CD4-positive, CD25-positive, alpha-beta regulatory T cell (primary cell): ENCODE measurements at places on chromosomes 16 and 17. TPM values are rescaled to one million over a fixed set of nuclear protein-coding genes. Genes with fewer than 3 reads are reported as not detected.

Gene KRT12
- not detected for polyA plus RNA-seq

Gene UBE2G1
- 56.4 TPM for polyA plus RNA-seq

Gene KLHDC4
- polyA plus RNA-seq = 17.2 TPM

GRCh38 chr17:69669441-69670178 lies 255.1 kb downstream of the MAP2K6 start:
- no peak for DNase-seq

DNA sequence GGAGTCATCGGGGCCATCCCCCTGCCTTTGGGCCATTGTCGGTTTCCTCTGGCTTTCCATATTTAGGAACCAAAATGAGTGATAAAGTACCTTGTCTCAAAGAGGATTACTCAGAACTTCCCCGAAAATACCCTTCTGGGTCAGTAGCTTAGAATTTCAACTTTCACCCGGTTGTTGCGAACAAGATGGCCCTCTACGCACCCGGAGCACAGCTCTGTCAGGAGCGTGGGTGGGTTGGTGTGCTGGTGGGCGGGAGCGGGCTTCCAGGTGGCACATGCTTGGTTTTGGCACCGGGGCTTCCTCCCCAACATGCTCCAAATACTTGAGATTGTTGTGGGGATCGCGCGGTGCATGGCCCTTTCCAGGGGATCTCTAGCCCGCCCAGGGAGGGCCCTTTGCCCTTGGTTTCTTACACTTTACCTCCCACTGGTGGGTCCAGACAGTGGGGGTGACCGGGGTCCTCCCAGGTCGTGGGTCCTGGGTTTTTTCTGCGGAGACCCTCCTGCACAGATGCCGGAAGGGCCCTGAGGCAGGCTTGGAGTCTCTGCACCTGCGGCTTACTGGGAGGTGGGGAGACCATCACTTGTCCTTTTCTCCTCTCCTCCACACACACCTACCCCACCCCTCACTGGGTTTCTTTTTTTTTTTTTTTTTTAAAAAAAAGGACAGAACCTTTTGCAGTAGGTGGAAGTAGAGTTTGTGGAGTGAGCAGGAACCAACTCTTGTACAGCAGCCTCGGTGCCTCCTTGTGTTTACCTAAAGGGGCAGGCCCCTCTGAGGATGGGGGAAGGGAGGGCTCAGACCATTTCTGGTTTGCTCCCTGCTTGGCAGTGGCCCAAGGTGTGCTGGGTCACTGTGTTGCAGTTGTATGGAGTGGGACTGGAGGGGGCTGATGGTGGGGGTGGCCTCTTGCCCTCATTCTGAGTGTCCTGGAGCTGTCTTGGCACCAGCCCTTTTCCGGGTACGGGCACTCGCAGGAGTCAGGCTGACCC lies 142.1 kb downstream of the SEC14L1 start:
- DNase-seq = no peak

- no peak for DNase-seq
Measured at GRCh38 chr16:50209546-50210265, 56.6 kb downstream of the TENT4B start.

- DNase-seq = no peak
Measured at GRCh38 chr16:82756283-82756599, 129.5 kb downstream of the CDH13 start.

DNA sequence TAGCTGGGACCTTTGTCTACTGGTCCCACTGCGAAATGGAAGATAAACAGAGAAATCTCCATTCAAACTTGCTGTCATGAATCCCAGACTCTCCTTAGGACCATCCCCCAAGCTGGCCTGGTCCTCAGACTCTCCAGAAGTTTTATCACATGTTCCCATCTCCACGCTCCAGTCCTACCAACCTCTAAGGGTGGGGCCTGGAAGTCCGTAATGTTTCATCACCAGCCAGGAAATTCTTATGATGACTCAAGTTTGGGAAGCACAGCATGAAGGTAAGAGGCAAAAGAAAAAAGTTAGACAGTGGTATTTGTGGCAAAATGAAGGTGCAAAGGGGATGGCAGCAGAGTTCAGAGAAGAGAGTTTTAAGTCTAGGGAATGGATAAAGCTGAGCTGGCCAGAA lies 52.7 kb downstream of the ZNF18 start:
- DNase-seq = no peak
